Activated effector memory CD4-positive, alpha-beta T cell treated with anti-CD3 and anti-CD28 coated beads, Interleukin-2, amount 50 U/mL, for 16 hours (primary cell): ENCODE measurements at places on chromosomes 4 and X.

GRCh38 chr4:107546638-107547037, 173.4 kb downstream of the PAPSS1 start:
- DNase-seq = no peak

DNA sequence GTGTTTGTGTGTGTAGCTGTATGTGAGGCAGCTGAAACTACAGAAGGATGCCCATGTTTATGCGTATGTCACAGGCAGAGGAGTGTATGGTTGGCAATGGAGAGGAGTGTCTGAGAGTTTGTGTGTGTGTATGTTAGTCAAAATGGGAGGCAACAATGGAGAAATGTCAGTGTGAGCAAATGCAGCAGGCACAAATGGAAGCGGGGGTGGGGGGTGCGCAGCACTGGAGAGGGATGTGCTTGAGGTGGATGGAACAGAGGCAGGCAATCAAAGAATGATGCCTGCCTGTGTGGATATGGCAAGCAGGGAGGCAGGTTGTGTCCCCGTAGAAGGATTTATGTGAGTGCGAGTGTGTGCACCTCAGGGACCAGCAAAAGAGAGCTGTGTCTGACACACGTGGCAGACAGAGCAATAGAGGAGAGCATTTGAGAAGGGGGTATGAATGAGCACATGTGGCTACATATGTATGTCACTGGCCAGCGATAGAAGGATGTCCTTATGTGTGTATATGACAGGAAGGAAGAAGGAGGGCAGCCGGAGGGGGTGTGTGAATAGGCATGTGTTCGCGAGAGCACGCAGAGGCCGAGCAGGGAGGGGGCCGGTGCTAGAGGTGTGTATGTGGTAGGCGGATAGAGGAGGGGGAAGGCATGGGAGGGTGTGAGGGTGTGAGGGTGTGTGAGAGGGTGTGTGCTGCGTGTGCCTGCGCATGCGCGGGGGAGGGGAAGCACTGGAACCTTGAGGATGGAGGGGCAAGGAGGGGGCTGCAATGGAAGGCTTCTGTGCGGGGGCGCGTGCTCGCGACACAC, 1.1 kb downstream of the PJA1 start:
- DNase-seq = peak; percentile 78

DNA sequence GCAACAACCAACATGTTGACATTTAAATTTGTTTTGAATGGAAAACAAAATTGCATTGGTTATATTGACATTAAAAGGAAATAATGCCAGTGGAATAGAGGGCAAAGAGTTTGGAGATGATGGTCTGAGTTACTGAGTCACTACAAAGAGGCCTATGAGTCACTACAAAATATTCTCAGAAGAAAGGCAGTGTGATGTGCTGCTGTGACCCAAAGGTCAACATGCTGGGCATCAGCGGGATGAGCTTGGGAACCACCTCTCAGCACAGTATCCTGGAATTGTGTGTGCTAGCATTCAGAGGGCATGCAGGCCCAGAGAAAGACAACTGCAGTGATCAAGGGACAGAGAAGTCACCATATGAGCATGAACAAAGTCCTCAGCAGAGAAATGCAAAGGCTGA, 2.8 kb downstream of the CMC4 start:
- no peak for DNase-seq

DNA sequence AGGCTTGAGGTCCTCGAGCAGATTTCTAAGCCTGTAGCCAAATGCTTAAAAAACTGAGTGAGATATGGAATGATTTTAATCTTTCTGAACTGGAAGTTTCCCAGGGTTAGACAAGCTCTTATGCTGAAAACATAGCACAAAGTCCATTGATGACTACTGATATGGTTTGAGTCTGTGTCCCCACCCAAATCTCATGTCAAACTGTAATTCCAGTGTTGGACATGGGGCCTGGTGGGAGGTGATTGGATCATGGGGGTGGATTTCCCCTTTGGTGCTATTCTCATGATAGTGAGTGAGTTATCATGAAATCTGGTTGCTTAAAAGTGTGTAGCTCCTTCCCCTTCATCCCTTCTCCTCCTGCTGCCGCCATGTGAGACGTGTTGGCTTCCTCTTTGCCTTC, 454.9 kb downstream of the SPRY1 start:
- no peak for DNase-seq

DNA sequence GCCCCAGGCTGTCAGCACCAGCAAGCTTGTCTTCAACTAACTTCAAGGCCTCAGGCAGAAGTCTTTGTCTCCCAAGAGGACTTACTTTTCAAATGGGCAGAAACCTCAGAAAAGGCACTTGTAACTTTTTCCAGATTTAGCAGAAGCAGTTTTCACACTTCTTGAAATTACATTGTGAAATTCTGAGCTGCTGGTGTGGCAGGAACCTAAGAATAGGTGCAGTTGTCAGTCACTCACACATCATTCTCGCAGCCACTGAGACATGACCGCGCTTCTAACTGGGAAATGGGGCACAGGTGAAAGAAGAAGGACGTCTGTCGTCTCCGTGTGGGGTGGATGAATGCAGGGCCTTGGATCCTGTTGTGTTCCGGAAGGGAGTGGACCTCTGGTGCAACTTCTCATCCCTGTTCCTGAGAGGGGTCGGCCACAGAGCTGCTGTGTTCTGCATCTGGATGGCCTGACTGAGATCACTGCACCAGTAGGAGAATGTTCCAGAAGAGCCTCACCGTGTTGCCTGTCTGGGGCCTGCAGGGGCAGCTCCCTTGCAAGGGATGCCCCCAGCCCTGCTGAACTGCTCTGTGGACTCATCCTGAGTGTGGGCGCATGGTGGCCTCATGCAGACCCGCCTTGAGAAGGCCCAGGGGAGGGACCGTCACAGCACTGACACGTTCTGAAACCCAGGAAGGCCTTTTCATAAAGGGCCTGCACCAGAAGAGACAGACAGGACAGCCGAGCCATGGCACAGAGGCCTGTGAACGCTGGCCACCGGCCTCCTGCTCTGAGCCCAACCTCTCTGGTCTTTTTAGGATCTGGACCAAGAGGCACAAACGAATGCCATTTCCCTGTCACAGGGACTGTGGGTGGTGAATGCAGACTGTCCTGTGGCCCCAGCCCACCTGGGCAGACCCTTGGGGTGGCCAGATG, 18.7 kb downstream of the NAT8L start:
- peak; percentile 43 for DNase-seq

- no peak for DNase-seq
Observed at GRCh38 chr4:105236202-105236915, 89.7 kb downstream of the TET2 start.
